CD4-positive, alpha-beta T cell treated with Interleukin-17A for 1 hour (primary cell): ENCODE measurements at places on chromosomes 3 and 15.
A peak's percentile ranks its signal among the peaks of the same experiment; 100 is the strongest.

DNA sequence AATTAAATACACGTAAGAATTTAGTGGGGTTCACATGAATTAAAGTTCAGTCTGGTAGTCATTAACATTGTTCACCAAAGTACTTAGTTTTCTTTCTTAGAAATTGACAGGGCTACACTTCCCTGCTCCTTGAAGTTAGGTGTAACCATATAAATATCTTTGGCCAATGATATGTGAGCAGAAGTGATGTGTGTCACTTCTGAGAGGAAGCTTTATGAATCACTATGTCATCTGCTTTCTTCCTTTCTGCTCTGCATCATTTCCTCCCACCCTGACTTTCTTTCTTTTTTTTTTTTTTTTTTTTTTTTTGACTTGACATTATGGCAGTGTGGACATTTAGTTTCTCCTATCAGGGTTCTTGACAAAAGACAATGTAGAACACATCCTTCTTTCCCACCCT lies 156.2 kb upstream of the COL8A1 start:
- no peak for DNase-seq

DNA sequence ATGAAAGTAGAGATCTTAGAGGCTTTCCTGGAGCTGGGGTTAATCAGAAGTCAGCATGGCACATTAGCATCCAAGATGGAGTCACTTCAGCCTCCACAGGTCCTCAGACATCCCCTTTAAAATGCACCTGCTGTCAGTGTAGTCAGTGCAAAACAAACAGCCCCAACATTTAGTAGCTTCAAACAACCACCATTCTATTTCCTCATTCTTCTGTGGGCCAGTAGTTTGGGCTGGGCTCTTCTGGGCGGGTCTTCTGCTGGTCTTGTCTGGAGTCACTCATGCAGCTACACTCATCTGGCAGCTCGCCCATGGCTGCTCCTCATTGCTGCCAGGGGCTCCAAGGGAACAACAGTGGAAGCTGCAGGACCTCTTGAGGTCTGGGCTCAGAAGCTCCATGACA lies 99.9 kb downstream of the TLE3 start:
- DNase-seq = no peak

DNA sequence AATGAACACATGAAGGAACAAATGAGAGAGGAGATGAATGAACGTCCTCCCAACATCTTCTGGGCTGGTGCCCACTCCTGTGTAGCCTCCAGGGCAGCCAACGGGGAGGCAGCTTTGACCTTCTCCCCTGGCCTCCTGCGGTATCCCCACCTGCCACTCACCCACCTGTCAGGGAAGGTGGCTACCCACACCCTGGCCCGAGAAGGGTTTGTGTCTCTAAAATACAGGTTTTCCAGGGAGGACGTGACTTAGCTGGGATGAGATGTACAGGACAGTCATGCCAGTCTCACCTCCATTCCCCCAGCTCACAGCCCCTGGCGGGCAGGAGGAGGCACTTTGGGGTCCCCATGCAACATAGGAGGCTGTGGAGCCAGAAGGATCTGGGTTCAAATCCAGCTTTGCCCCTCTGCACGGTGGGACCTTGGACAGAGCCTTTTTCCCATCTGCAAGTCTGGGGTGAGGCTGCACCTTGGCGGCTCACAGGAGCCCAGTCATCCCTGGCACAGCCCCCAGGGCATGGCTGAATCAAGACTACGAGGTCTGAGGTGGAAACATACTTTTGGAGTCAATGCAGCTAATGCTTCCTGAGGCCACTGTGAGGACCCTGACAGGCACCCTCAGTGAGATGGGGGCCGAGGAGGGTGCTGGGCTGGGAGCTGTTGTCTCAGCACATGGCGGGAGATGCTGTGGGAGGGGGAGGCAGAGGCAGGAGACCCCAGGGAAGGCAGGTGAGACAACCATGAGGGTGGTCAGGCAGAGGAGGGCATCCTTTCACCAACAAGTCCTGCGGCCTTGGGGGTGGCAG lies 11.1 kb upstream of the PLXND1 start:
- DNase-seq = no peak

GRCh38 chr15:70415398-70415797 lies 317.7 kb upstream of the TLE3 start:
- no peak for DNase-seq

- no peak for DNase-seq
Measured at GRCh38 chr3:184350618-184351017, 10.8 kb downstream of the CLCN2 start.

DNA sequence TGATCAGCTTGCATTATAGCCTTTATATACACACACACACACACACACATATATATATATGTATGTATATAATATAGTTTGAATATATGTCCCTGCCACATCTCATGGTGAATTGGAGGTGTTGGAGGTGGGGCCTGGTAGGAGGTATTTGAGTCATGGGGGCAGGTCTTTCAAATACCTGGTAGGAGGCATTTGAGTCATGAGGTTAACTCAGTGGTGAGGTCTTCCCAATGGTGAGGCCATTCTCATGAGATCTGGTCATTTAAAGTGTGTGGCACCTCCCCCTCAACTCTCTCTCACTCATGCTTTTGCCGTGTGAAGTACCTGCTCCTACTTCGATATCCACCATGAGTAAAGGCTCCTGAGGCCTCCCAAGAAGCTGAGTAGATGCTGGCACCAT lies 27.5 kb upstream of the FHIT start:
- DNase-seq = no peak

DNA sequence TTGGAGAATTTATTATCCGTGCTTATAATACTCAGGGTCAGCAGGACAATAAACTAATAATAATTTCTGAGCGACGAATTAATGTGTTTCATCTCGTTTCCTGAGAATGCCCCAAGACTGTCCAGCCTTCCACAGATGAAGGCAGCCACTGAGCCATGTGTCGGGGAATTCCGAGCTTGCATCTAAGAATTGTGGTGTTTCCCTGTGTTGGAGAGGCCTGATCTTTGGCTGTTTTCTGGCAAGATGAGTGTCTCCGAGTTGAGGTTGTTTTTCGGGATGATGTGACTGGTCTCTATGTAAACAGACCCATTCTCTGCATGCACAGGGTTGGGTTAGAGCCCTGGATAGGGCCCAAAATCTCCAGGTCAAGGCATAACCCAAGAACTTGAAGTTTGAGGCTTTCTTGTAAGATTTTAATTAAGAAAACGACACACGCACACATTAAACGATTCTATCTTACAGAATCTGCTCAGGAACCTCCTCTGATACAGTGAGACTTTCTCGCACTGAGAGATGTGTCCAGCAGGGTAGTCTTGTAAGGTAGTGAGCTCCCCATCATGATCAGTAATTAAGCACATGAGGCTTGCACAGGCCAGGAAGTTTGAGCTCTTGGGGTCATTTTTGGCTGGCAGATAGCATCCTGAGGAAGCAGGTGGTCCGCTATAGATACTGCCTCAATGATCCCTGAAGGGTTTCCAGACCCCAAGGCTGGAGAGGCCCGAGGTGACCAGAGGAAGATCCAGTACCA lies 14.4 kb downstream of the FGD5 start:
- DNase-seq = no peak

GRCh38 chr3:163957072-163957471 lies 1121.2 kb downstream of the SI start:
- no peak for DNase-seq

DNA sequence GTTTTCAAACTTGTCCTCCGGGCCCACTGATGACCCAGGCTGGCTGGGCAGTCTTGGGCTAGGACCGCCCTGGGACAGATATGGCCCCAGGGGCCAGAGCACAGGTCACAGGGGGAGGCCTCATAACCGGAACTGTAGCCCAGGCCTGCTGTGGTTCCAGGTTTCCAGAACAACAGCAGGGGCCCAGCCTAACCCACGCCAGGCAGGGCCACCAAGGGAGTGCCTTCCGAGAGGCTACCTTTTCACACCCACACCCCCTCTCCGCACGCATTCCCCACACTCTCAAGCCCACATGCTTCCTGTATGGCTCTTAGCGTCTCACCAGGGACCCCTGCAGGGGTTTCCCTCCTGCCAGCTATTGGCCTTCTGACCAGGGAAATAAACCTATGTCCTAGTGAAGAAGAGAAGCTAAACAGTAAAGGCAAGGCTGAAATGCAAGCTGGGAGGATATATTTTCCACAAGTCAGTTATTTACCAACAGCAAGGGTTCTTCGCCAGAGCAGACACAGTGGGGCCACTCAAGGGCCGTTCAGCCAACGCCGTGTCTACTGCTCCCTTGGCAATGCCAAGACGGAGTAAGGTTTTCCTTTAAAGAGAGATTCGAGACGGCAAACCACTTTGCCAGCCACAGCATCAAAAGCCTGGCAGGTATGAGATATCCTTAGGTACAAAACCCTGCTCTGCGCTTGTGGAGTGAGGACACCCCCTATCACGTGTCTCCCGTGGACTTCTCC lies 135.1 kb downstream of the ATP10A start:
- no peak for DNase-seq

DNA sequence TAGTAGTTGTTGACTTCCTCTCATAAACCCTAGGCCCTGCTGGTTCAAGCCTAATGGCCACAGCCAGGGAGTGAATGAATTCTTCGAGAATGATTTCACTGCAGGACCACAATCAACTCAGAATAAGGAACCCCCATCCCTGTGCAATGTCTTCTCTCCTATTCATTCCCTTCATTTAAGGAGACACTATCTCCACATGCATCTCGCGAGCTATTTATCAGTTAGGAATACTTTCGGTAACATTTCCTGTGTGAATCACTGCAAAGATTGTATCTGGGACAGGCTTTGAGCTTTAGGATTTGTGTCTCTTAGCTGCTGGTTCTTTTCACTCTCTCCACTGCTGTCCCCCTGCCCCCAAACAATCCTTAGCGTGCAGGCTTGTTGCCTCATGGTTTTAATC lies 94.4 kb downstream of the MYLK start:
- no peak for DNase-seq

DNA sequence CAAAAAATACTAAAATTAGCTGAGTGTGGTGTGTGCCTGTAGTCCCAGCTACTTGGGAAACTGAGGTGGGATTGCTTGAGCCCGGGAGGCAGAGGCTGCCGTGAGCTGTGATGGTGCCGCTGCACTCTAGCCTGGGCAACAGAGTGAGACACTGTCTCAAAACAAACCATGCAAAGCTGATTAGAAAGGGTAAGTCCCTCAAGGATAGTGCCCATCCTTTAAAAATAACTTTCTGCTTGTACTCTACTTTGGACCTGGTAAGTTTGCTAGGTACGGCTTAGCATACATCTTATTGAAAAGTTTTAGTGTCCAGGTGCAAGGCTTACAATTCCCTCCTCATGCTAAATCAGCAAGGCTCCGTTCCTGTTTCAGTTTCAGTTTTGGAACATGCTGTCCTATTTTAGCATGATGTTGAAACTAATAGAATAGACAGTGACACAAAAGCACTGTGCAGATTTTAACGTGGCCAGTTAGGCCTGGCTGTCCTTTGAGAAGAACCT lies 21.4 kb downstream of the FEM1B start:
- DNase-seq = peak; percentile 53

GRCh38 chr3:64620020-64620419 lies 67.8 kb downstream of the ADAMTS9 start:
- DNase-seq = no peak

DNA sequence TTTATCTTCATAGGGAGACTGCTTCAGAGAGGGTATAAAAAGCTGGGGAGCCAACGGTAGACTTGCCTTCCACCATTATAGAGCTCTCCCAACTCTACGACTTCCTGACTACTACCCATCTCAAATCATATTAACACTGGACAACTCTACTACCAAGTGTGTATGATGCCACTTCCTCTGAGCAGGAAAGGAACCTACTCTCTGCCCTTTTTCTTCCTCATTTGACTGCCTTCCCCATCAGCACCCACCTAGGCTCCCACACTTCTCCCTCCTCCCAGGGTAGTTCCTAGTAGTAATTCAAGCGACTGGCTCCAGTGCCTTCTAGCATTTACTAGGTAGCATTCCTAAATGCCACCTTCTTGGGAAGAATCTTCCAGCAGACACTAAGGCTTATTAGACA lies 24.5 kb upstream of the TBL1XR1 start:
- no peak for DNase-seq

- DNase-seq = no peak
Measured at GRCh38 chr15:49876401-49877038, 242.5 kb downstream of the ATP8B4 start.

DNA sequence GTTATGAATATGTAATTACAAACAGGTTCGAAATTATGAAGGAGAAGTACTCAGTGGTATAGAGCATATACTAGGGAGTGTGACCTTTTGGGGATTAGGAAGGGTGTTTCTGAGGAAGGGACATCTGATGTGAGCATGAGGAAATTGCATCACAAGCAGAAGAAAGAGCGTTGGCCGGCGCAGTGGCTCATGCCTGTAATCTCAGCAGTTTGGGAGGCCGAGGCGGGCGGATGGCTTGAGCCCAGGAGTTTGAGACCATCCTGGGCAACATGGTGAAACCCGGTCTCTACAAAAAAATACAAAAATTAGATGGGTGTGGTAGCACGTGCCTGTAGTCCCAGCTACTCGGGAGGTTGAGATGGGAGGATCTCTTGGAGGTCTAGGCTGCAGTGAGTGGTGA lies 6.9 kb downstream of the CMTM7 start:
- DNase-seq = no peak

DNA sequence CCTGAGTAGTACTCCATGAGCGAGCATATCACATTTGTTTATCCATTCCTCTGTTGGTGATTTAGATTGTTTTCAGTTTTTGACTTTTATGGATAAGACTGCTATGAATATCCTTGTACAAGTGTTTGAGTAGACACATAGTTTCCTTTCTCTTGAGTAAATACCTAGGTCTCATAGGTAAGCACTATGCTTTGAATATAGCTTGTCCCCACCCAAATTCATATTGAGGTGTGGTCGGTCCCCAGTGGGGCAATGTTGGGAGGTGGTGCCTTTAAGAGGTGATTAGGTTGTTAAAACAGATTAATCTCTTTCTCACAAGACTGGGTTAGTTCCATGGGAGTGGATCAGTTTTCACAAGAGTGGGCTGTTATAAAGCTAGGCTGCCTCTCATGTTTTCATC lies 42.8 kb downstream of the CDCP1 start:
- no peak for DNase-seq

- DNase-seq = no peak
Measured at GRCh38 chr15:92870010-92870591, 30.0 kb upstream of the CHD2 start.

DNA sequence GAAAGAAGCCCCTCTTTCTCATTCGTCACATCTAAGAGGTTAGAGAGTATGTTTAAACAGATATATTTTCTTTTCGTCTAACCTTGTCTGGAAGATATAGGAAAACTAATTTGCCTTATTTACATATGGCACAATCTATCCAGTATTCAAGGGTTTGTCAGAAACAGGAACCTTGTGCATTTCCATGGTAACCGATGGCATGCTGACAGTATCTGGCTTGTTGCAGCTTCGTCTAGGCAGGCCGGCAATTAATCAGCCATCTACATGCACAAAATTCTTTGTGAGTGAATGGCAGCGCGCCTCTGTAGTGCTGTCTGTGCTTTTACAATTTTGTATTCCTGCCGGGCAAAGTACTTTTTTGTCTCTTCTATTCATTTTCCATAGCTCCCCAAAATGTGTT lies 294.0 kb upstream of the SOX2 start:
- DNase-seq = no peak
